ENCODE measurements at places on chromosomes 7 and 10.

DNA sequence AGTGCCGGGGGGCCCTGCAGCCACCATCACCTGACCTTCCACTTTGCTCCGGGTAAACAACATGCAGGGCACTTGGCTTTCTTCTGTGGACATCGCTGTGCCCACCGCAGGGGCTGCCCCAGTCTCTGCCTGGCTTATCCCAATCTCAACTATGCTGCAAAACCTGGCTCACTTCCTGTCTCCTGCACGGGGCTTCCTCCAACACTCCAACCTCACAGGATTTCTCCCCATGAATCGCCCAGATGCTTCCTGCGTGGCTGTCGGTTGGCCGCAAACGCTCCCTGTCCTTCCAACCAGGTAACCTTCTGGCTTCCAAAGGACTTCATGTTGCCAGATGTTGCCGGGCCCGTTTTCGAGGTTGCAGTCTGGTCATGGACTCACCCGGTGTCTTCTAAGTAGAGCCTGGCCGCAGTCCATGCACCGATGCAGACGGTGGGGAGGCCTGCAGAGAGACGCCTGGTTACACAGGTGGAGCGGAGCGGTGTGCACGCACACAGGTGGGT is 109.0 kb downstream of the VIPR2 start:
- no peak for DNase-seq

DNA sequence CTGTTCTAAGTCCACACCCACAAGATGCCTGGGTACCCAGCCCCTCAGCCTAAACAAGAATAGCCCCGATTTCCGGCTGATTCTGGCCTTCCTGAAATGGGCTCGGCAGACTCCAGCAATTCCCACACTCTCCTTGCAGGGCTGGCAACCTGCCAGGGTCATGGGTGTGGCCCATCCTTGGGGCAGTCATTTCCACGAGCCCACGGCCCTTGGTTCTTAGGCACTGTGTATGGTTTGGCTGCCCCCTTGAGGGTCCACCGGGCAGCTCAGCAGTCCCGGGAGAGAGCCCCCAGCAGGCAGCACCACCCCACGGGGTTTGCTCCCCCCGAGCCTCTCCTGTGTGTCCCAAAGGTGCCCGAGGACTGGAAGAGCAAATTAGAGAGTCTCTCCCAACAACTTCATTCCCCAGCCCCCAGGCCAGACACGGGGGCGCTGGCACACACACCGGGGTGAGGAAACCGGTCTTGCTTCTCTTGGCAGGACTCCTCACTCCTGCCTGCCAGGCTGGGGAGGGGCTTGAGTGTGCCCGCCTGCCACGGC is 142.2 kb downstream of the EMX2 start:
- no peak for DNase-seq

DNA sequence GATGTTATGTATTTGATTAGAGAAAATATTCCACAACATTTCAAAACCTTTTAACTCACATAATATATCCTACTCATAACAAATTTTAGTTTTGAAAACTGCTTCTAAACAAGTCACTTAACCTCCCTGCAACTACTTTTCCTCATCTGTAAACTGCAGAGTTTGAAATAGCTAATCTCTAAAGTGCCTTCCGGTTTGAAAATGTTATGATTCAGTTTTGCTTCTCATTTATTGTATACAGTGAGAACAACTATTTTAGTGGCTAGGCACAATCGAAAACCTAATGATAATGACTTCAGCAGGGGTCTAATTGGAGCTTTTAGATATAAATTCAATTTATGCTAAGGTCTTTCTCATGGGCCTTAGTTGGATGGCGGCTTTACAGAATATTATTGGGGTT is 30.7 kb upstream of the TEX47 start:
- no peak for DNase-seq

DNA sequence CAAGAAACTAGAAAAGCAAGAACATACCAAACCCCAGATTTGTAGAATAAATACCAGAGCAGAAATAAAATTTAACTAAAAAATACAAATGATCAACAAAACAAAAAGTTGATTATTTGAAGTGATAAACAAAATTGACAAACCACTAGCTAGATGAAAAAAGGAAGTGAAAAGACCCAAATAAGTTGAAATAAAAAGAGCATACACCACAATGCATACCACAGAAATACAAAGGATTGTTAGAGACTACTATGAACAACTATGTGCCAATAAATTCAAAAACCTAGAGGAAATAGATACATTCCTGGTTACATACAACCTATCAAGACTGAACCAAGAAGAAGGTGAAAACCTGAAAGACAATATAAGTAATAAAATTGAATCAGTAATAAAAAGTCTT is 333.4 kb downstream of the SH2D4B start:
- DNase-seq = no peak

- DNase-seq = no peak
These were observed 731.0 kb upstream of the GALNT17 start for GRCh38 chr7:70400829-70401380.

DNA sequence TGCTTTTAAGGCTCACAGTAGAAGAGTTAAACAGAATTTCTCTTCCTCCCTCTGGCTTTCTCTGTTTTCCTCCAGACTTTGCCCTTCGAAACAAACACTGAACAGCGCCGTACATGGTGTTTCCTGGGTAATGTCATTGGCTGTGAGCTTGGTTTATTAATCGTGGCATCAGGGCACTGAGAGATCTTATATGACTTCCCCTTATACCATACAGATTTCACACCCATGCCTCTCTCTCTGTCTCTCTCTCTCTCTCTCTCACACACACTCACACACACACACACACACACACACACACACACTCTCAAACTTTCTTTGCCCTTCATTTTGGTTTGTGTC is 195.5 kb downstream of the CREB5 start:
- DNase-seq = no peak

GRCh38 chr10:128596906-128597305 is 470.7 kb upstream of the MKI67 start:
- no peak for DNase-seq

DNA sequence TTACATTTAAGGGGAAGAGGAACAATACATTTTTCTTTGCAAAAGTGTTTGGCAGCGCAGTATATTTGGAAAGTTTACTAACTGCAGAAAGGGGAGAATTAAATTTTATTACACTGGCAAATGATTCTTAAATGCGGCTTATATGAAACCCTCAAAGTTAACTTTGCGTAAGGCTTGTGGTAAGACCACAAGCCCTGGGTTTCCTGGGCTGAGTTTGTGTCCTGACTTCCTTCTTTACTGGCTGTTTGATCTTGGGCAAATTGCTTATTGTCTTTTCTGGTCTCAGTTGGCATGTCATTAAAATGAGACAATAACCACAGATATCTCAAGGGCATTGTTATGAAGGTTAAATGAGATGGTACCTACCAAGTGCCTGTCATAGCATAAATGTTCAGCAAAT is 106.8 kb downstream of the GLRX3 start:
- DNase-seq = no peak

GRCh38 chr10:111281516-111281915 is 204.7 kb downstream of the ADRA2A start:
- DNase-seq = peak; percentile 7

DNA sequence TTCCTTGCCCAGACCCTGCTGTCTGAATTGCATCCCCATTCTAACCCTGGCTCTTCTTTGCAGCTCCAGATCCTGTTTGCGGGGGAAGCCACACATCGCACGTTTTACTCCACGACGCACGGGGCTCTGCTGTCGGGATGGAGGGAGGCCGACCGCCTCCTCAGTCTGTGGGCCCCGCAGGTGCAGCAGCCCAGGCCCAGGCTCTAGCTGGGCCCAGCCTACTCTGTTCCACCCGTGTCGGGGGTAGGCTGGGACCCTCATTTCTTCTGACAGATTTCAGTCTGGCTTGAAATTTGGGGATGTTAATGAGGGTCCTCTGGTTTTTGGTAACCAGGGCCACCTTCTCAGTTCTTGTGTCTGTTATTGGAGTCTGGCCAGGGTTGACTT is 2.7 kb upstream of the MTG1 start:
- DNase-seq = no peak

- no peak for DNase-seq
These were observed 23.7 kb downstream of the EPDR1 start for GRCh38 chr7:37943905-37944736.

DNA sequence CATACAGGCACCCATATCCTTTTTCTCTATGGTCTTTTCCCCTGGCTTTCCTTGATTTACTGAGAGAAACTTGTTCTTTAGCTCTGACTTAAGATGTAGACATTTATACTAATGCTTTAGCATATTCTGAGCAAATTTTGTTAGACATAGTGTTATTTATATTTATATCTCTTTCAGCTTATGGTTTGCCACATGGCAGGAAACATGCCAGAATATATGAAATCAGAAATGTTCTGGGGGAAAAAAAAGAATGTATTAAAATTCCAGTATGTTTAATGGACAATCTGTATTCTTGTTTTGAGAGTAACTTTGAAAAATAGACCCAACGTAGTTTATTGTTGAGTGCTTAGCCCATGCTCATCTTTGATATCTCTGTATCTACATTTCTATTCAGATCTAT is 10.1 kb upstream of the GGCT start:
- DNase-seq = no peak

DNA sequence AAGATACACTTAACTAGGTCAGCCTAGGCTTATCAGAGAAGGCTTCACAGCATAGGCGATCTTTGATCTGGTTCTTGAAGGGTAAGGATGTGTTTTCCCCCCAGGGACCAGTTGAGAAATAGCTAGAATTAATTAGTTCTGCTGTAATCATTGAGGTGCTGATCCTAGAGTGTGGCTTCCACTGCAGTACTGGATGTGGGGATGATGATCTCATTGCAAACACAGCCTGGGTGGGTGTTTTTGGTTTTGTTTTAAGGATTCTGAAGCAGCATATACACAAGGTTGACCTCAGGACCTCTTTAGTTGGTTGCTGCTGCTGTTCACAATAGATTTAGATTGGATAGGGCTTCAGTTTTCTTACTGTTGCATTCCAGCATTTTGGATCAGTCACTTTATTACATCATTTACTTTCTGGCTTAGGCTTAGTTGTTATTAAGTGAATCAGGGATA is 159.7 kb downstream of the AUTS2 start:
- DNase-seq = no peak

- DNase-seq = no peak
These were observed 66.1 kb downstream of the MDFIC start for GRCh38 chr7:114988026-114988425.

GRCh38 chr10:14093730-14094484 is 236.8 kb downstream of the FRMD4A start:
- DNase-seq = peak; percentile 5

DNA sequence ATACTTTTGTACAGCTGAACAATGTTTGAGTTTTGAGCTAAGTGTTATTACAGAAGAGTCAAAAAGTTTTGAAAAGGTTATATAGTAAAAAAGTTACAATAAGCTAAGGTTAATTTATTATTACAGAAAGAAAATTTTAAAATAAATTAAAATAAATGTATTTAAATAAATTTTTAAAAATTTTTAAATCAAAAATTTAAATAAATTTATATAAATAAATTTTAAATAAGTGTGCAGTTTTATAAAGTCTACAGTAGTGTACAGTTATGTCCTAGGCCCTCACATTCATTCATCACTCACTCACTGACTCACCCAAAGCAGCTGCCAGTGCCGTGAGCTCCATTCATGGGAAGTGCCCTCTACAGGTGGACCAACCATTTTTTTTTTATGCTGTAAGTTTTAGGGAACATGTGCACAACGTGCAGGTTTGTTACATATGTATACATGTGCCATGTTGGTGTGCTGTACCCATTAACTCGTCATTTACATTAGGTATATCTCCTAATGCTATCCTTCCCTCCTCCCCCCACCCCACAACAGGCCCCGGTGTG is 462.9 kb upstream of the ZMIZ1 start:
- DNase-seq = peak; percentile 0

- DNase-seq = no peak
These were observed 22.6 kb downstream of the COL1A2 start for GRCh38 chr7:94417306-94417705.

DNA sequence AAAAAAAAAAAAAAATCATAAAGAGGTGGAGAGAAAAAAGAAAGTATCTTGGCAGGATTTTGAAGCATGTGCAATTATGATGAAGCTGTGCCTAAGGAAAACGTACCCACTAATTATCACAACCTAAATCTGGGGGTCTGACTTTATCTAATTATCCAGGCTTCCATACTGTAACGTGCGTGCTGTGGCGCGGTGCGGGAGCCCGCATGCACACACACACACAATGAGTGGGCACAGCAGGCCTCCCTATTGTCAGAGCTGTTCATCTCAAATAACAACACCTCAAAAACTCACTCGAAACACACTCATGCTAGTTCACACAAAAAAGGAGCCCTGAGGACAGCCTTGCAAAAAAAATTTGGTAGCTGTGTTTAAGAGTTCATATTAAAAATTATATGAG is 31.9 kb downstream of the BEND7 start:
- DNase-seq = no peak

Data from NAMALWA (cell line).